ENCODE measurements at places on chromosomes 4 and X.
A peak's percentile ranks its signal among the peaks of the same experiment; 100 is the strongest.

GRCh38 chr4:95590615-95591014 lies 41.8 kb upstream of the UNC5C start:
- DNase-seq: no peak

DNA sequence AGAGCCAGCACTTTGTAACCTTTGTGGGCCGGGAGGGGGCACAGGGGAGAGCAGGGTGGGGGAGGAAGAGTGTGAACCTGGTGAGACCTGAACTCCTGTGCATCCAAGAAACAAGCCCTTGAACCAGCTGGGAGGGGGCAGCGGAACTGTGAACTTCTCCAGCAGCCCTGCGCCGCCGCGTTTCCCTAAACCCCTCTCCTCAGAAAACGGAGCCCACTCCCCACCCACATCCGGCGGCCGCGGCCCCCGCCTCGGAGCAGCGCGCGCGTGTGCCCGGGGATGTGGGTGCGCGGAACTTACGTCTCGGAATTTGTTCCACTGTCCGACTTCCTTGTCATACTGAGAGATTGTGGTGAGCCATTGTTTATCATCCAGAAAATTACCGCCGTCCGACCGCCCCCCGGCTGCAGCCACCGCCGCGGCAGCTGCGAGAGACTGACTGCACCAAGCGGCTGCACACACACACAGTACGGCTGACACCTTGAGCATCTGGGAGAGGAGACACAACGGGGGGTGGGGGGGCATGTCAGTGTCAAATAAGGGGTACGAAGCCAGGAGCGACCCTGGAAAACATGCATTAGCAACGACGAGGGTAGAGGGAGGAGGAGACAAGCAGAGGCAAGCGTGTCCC lies 494 bp downstream of the SPOCK3 start:
- no peak for DNase-seq

DNA sequence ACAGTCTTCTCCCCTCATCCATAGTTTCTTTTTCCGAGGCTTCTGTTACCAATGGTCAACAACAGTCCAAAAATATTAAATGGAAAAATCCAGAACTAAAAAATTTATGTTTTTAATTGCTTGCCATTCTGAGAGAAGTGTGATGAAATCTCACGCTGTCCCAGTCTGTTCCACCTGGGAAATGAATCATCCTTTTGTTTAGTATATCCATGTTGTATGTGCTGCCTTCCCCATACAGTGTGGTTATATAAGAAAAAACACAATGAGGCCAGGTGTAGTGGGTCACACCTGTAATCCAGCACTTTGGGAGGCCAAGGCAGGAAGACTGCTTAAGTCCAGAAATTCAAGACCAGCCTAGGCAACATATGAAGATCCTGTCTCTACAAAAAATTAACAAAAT lies 161.6 kb downstream of the CHIC2 start:
- no peak for DNase-seq

DNA sequence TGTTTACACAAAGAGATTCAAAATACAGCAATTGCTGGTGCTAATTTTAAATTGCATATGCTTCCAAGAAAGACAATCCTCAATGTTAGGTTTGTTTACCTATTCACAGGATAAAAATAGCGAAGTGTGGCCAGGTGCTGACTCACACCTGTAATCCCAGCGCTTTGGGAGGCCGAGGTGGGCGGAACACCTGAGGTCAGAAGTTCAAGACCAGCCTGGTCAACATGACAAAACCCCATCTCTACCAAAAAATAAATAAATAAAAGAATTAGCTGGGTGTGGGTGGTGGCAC lies 77.7 kb downstream of the OPHN1 start:
- DNase-seq: no peak

GRCh38 chr4:181676546-181676945 lies 566.7 kb upstream of the TENM3 start:
- no peak for DNase-seq

GRCh38 chrX:6095469-6095868 lies 133.2 kb downstream of the NLGN4X start:
- DNase-seq: no peak

- DNase-seq: no peak
These were observed 40.8 kb upstream of the SLC34A2 start for GRCh38 chr4:25614807-25615206.

DNA sequence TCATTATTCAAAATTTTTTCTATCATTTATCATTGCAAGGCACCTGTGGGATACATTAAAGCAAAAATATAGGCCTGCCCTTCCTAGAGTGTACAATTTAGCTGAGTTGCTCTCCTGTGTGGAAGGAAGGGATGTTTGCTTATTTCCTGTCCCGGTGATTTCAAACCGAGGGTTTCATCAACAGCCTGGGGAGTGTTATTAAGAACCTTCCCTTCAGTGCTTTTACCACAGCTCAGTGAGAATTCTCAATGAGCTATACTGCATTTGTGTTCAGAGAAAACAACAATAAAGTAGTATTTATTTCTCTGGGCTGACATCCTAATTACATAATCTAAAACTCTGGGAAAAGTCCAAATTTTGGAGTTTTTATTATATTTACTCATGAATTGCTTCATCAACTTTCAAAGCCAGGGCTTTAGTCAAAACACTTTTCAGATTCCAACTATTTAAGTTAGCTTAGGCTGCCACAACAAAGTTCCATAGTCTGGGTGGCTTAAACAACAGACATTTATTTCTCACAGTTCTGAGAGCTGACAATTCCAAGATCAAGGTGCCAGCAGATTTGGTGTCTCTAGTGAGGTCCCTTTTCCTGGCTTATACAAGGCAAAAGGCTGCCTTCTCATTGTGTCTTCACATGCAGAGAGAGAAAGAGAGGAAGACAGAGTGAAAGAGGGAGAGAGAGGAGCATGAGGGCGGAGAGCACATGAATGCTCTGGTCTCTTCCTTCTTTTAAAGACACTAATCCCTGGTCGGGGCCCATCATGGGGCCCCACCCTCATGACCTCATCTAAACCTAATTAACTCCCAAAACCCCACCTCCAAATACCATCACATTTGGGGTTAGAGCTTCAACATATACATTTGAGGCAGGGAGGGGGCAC lies 62.6 kb downstream of the MMRN1 start:
- peak; percentile 7 for DNase-seq

GRCh38 chrX:10828640-10829039 lies 208.3 kb upstream of the MID1 start:
- DNase-seq: no peak

- DNase-seq: no peak
These were observed 31.0 kb downstream of the KDM6A start for GRCh38 chrX:44903830-44904530.

Data from HuH-7.5 (cell line).